Activated T-helper 17 cell treated with anti-CD3 and anti-CD28 coated beads, Interleukin-2, amount 50 U/mL, for 72 hours (primary cell): ENCODE measurements at places on chromosomes 2 and 18.

GRCh38 chr2:110853516-110853915, 121.1 kb downstream of the ACOXL start:
- peak; percentile 38 for ATAC-seq

GRCh38 chr2:205996161-205996560, 89.8 kb downstream of the INO80D start:
- no peak for ATAC-seq

DNA sequence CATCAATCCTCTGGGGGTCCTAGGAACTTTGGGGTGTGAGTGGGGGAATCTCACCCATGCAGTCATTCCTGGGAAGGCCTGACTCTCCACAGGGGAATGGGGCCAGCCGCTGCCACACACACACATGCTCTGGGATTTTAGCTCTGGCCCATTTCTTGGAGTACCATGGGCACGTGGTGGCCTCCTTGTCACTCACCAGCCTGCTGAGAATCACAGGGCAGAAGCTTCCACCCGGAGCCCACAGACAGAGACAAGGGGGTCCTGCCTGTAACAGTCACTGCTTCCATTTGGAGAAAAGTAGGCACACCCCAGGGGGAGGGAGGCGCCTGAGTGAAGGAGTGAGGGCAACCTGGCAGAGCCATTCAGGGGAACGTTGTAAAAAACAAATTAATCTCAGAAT, 48.8 kb downstream of the TWIST2 start:
- ATAC-seq, result no peak

DNA sequence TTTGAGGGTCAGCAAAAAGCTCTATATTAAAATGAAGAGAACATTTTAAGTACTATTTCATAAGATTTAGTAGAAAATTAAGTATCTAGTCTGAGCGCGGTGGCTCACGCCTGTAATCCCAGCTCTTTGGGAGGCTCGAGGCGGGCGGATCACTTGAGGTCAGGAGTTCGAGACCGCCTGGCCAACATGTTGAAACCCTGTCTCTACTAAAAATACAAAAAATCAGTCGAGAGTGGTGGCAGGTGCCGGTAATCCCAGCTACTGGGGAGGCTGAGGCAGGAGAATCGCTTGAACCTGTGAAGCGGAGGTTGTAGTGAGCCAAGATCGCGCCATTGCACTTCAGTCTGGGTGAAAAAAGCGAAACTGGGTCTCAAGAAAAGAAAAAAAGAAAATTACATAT, 1.6 kb downstream of the USP14 start:
- ATAC-seq, result no peak

- peak; percentile 42 for ATAC-seq
Observed at GRCh38 chr18:22932885-22933205, 283 bp upstream of the RBBP8 start.

DNA sequence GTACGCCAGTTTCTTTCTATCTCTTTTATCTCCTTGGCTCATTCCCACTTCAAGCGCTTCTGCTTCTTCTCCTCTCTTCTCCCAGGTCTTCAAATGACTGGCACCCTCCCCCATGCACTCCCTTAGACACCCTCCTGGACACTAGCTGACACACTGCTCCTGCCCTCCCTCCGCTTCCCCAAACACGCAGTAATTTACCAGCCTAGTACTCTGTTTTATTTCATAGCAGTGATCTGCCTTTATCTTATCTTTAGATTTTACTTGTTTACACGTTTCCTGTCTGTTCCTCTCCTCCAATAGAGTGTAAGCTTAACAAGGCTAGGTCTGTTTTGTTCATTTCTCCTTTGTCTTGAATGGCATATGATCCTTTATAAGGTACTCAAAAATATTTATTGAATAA, 93.9 kb downstream of the SCN3A start:
- ATAC-seq, result no peak

GRCh38 chr2:159461076-159461475, 155.3 kb downstream of the BAZ2B start:
- ATAC-seq, result no peak

- ATAC-seq, result no peak
Observed at GRCh38 chr2:88868861-88869260, 177.4 kb downstream of the RPIA start.
